Hypothalamus (tissue), 51 donors: ENCODE measurements at places on chromosomes 6 and 20.
A peak's percentile ranks its signal among the peaks of the same experiment; 100 is the strongest.

- DNase-seq, result no peak
Measured at GRCh38 chr6:157710604-157711003, 112.4 kb upstream of the SNX9 start.

GRCh38 chr20:58392286-58392685 is 3.3 kb downstream of the VAPB start:
- no peak for DNase-seq

GRCh38 chr6:53433261-53433950 is 84.7 kb upstream of the ELOVL5 start:
- DNase-seq, result no peak

GRCh38 chr6:24323632-24324337 is 34.1 kb downstream of the DCDC2 start:
- DNase-seq, result no peak

- no peak for DNase-seq
Measured at GRCh38 chr6:97203343-97203742, 79.7 kb downstream of the MMS22L start.

DNA sequence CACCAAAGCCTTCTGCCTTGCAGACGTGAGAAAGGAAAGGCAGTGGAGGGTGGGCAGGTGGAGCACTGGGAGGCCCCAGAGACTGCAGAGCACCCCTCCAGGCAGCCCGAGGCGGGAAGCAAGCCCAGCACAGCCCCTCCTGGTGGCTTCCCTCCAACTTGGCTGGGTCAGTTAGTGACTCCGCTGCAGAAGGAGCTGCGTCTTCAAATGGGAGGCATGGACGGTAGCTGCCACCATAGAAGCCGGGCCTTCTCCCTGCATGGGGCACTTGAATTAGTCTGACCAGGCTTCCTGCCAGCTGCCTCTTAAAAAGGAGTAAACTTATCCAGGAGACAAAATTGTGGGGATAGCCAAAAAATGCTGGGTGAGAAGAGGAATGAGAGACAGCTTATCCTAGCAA is 88.0 kb upstream of the RPS6KA2 start:
- peak; percentile 45 for DNase-seq

GRCh38 chr6:34142061-34142998 is 3.6 kb downstream of the GRM4 start:
- DNase-seq, result peak; percentile 30

GRCh38 chr6:41222513-41222912 is 5.6 kb upstream of the TREML4 start:
- DNase-seq, result no peak

- no peak for DNase-seq
Measured at GRCh38 chr6:68636666-68637065, 1.6 kb downstream of the ADGRB3 start.

DNA sequence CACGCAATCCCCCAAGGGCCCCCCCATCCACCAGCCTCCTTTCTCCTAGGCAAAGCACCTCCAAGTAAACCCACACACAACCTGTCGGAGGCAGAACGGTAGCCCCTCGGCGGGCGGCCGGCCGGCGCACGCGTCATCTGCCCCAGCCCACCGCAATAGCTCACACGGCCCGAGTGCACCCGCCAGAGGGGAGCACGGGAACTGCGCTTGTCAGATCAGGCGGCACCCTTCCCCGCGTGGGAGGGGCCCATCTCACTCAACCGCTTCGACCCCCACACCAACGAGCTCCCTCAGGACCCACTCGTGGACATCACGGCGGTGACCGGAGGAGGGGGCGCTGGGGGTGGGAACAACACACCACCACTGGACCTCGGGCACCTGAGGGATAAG is 767.9 kb upstream of the DEFB115 start:
- DNase-seq, result no peak

DNA sequence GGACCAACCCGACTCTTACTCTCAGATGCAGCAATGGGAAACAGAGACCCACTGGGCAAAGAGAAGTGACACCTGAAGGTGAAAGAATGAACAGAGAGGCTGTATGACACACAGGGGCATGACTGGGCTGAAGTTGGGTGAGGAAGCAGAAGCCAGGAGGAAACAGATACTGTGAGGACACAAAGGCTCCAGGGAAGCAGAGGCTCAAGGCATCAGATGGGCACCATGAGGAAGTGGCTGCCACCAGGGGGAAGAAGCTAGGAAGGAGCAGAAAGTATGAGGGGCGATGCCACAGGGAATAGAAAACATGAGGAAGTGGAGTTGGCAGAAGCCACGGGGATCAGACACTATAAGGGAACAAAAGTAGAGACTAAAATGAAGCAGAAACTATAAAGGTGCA is 30.9 kb upstream of the OCSTAMP start:
- no peak for DNase-seq

DNA sequence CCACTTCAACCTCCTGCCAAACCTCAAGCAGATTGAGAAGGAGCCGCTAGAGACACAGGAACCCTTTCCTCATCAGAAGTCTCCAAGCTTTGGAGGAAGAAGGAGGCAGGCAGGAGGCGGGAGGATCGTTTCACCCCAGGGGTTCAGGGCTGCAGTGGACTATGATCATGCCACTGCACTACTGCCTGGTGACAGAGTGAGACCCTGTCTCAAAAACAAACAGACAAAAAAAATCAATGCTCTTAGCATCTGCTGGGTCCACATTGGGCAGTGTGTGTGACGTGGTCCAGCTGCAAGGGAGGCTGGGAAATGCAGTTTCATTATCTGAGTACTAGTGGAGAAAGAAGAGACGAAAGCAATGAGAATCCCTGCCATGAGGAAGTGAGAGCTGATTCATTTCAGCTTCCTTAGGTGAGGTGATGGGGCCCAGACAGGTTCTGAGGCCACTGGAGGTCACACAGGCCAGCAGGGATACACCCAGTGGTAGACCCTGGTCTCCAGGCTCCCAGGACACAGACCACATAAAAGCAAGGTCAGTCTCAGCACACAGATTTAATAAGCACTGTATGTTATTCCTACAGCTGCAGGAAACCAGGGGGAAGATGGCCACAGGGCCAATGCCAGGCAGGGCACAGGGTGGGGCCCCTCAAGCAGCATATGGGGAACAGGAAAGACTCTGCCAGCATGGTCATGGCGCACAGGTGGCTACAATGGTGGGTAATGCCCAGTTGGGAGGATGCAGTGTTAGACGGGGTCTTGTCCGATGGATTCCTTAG is 4.3 kb downstream of the GFRA4 start:
- DNase-seq, result no peak
